Endothelial cell of umbilical vein (primary cell): ENCODE measurements at places on chromosomes 13 and 19.

GRCh38 chr13:19586904-19587634, 25.7 kb upstream of the TPTE2 start:
- no peak for DNase-seq

- DNase-seq, result peak; percentile 83
Measured at GRCh38 chr13:106104281-106104901, 431.1 kb downstream of the EFNB2 start.

GRCh38 chr13:99691552-99691951, 190.3 kb downstream of the TM9SF2 start:
- DNase-seq, result no peak

DNA sequence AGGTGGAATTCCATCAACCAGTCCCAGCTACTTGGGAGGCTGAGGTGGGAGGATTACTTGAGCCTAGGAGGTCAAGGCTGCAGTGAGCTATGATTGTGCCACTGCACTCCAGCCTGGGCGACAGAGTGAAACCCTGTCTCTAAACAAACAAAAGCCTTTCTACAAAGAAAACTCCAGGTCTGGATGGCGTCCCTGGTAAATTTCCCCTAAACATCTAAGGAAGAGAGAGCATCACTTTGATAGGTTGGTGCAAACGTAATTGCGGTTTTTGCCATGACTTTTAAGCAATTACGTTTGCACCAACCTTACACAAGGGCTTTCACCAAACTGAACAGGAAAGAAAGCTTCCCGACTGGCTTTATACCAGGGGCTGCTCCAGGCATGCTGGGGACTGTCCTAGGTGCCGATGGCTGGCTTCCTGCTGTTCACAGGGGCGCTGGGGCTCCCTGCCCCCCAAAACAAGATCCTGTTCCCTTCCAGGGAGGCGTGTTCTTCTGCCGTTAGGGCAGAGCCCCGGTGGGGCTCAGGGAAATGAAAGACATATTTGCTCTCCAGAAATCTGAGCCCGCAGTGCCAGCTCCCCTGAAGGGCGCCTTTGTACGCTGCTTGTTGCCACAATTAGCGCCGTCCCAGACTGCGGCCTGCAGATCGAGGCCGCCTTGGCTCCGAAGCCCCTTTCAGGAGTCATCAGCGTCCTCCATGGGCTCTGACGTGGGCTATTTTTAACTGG, 38.7 kb upstream of the KLF2 start:
- DNase-seq, result no peak

GRCh38 chr13:26895081-26895807, 134.7 kb upstream of the GPR12 start:
- DNase-seq, result no peak

DNA sequence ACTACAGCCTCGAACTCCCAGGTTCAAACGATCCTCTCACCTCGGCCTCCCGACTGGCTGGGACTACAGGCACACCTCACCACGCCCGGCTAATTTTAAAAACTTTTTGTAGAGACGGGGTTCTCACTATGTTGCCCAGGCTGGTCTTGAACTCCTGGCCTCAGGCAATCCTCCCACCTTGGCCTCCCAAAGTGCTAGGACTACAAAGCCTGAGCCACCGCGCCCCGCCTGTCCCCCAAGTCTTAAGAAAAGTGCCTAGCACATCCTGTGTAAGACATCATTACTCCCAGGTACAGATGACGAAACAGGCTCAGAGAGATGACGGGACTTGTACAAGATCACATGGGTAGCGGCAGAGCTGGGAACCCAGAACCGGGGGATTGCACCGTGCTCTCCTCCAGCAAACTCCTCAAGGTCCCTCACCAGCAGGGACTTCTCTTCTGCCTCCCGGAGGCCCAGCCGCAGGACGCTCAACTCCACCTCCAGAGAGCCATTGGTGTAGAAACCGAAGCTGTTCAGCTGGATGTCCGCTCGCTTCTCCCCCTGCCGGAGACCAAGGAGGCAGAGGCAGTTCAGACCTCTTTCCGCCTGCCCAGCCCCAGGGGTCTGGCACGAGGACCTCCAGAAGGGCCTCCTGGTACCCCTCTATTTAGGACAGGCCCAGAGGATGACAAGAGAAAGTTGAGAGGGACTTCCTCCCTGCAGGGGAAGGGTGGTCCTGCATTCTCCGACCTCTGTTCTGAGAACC, 1.0 kb downstream of the GPR108 start:
- DNase-seq, result peak; percentile 84

DNA sequence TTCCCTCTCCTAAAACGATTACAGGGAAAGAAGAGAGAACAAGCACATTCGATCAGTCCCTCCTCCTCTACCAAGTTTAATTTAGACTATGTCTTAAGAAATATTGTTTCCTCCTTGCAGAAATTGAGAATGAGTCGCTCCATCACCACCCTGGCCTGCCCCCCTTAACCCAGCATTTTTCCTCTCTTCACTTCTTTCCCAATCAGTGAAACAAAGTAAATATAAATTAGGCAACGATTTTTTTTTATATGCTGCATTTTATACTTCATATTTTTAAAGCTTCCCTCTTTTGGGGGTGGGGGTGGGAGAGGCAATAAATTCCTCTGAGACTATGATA, 300.0 kb downstream of the SPRY2 start:
- no peak for DNase-seq

DNA sequence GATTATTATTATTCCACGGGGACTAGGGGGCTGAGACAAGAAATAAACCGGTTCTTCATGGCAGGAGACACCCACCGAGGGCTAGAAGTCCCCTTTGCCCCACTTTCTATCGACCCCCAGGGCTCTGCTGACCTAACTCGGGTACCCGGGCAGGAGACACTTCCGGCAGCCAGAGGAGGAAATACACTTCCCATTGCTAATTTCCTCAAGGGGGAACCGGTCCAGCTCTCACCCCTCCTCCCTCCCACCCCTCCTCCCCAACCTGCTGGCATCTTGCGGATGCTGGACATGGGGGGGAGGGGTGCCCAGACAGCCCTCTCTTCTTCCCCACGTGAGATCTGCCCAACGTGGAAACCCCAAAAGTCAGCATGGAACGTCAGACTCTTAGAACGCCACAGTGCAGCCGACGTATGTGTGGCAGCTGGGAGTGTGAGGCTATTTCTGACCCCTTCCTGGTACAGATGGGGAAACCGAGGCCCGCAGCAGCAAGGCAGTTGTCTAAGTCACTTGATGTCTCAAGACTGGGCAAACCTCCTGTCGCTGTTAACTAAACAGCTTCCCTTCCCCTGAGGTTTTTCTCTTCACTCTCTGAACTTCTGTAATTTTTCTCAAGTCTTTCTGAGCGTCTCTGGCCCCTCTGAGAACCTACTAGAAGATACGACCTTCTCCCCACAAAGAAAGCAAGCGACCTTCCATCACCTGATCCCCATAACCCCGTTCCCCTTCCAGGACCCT, 3.6 kb downstream of the GPR4 start:
- peak; percentile 63 for DNase-seq

DNA sequence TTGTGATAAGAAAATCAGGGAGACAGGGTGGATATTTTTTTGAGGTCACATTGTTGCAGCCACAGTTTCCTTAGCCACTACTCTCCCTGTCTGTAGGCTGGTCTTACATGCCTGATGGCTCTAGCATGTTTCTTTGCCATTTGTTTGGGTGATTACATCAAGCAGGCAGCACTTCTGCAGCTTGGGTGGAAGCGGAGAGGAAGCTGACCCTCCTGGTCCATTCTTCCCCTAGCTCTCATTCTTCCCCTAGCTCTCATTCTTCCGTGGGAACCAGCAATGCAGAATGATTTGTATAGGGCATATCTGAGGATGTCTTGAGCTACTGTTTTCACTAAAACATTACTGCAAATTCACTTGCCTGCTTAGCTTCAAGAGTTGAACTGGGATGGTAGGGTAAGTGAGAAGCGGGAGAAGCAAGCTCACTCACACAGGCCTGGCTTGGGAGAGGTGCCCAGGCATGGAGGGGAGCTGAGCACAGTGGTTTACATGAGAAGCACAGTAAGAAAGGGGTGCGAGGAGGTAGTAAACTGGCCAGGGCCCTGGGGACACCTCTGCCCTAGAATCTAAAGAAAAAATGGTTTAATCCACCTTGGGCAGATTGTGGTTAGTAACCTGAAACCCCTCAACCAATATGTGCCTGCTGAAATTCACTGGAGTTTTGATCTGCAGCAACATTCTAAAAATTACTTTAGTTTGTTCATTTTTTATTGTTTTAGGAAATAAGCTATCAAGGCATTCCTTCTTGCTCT, 538.9 kb downstream of the RFC3 start:
- DNase-seq, result peak; percentile 12

- no peak for DNase-seq
Measured at GRCh38 chr19:10159610-10160009, 35.1 kb downstream of the DNMT1 start.

DNA sequence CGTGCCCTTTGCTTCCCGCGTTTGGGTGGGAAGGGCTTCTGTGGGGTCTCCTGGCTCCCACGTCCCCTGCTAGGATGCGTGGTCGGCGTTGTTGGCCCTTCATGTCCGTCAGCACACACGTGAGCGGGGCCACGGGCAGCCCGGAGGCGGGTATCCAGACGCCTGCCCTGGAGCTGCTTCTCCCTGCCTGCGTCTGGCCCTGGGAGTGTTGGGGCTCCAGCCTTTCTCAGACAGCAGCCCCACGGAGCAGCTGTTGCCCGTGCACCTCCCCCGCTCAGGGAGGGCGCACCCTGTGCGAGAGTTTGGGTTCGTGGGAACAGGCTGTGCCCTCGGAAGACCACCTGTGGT, 14.5 kb downstream of the DAZAP1 start:
- no peak for DNase-seq

- no peak for DNase-seq
Measured at GRCh38 chr13:28246891-28247290, 108.5 kb downstream of the PAN3 start.

GRCh38 chr13:112910016-112910415, 59.0 kb upstream of the MCF2L start:
- no peak for DNase-seq

GRCh38 chr13:23631311-23632047, 61.3 kb downstream of the TNFRSF19 start:
- DNase-seq, result no peak

DNA sequence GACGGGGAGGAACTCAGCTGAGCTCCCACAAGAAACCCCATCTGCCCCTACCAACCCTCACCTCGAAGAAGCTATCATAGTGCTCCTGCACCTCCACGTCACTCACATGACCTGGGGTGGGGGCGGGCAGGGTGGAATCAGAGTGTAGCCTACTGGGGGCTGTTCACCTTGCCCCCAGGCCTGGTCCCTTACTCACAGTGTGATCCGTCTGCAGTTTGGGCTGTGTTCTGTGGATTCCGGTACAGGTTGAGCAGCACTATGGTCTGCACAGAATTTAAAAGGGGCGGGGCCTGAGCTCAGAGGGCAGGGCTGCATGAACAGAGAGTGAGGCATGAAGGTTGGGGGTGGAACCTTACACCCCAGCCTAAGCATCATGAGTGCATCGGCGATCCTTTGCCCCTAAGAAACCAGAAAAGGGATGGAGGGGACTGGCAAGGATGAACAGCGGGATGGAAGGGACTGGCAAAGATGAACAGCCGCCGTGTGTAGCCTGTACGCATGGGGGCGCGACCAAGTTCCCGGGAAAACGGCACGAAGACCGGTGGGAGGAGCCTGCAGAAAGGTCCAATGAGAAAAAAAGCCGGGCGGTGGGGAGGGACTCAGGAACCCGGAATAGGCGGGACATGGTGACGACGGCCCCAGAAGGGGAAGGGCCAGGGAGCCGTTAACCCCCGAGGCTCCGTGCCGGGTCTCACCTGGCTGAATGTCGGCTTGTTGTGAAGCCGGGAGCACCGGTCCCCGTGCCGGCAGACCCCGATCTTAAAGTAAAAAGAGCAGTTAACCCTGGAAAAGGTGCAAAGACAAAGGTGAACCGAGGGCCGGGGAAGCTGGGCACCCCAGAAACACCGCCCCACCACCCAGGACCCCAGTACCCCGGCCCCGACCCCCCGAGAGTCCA, 539 bp downstream of the U2AF1L4 start:
- peak; percentile 95 for DNase-seq

GRCh38 chr19:46637224-46637623, 1.2 kb upstream of the GNG8 start:
- DNase-seq, result no peak

GRCh38 chr19:16022251-16022650, 54.0 kb upstream of the TPM4 start:
- DNase-seq, result no peak

DNA sequence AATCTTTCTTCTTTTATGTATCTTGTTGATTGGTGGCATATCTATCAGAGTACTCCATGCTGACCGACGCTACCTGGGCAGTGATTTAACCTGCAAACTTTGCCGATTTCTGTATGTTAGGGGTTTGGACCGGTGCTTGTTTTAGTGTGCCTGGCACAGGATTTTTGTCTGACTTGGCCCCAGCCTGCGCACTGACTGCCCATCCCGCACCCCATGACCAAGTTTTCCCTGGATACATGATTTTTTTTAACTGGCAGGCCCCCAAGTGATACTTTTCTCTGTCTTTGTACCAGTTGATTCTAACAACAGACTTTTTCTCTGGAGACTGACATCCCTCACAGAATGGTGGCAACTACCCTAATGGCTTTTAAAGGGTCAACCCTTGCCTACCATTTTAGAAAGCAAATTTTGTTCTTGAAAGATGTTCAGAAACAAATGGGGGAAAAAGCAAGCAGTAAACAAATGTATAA, 69.0 kb upstream of the C1QTNF9B start:
- DNase-seq, result no peak

DNA sequence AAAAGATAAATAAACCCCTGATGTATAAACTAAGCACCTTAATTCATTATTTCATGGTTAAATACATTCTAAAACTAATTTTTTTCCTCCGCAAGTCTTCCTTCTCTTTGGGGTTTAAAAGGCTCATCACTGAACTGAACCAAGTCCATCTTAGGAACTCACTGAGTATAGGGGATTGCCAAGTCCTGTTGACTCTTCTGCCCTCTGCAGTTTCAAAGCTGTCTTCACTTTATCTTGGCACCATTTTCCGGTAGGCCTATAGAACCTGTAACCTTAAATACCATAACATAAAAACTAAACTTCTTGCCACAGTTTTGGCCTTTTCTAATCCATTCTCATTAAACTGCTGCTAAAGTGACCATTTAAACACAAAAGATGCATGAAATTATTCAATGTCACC, 66.5 kb upstream of the USPL1 start:
- DNase-seq, result peak; percentile 26

- DNase-seq, result no peak
Measured at GRCh38 chr19:395467-395866, 13.5 kb downstream of the C2CD4C start.

DNA sequence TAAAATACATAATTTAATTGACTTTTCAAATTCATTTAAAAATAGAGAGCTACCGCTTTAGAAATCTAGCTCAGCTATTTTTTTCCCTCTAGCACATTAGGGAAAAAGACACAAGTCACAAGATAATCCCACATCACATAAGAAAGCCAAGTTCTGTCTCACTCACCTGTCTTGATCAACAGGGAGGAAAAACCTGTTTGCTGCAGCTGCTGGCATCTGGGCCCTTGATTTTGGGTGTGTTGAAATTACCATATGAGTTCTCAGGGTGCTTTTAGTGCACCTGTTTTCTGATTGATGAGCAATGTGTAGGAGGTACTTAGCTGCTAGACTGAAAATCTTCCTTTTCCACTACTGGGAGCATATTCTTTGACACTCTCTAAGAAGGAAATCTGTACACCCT, 53.8 kb downstream of the ZDHHC20 start:
- DNase-seq, result no peak

GRCh38 chr19:40407714-40408597, 5.2 kb downstream of the PRX start:
- no peak for DNase-seq
